ENCODE measurements at places on chromosomes 4 and X.

DNA sequence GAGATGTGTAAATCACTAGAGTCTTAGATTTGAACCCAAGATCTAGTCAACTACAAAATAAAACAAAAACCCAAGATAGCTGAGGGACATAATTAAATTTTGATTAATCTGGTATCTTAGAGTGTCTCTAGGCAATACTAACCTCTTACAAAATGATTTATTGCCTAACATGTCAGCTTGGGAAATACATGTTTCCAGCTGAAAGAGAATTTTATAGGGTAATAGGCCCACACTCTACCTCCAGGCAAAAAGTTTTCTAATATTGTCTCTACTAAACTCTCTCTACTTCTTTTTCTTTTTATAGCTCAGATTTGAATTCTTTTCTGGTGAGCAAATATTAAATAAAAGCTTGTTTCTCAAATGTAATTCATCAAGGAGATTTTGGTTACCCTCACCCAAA is 263.2 kb downstream of the IL15 start:
- DNase-seq: no peak

DNA sequence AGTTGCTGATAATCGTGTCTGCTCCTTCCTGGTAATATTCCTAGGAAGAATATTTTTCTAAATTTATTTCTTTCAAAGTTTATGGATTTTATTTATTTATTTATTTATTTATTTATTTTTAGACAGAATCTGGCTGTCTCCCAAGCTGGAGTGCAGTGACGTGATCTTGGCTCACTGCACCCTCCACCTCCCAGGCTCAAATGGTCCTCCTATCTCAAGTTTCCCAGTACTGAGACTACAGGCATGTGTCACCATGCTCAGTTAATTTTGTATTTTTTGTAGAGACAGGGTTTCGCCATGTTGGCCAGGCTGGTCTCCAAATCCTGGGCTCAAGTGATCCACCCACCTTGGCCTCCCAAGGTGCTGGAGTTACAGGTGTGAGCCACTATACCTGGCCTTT is 48.9 kb downstream of the PDLIM5 start:
- DNase-seq: no peak

DNA sequence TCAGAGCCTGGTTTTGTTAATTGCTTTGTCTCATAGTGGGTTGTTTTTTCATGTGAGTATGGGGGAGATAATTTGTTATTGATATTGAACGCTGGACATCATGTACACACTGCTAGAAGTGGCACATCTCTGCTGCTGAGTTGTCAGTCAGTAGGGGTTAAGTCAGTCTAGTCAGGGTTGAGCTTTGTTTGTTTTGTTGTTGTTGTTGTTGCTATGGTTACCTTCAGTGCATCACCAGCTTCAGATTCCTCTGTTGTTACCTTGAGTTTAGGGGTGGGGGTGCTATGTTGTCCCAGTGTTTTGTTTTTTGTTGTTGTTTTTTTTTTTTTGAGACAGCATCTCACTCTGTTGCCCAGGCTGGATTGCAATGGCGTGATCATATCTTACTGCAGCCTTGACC is 9.9 kb downstream of the YIPF6 start:
- no peak for DNase-seq

GRCh38 chr4:7159923-7160322 is 32.4 kb upstream of the SORCS2 start:
- no peak for DNase-seq

DNA sequence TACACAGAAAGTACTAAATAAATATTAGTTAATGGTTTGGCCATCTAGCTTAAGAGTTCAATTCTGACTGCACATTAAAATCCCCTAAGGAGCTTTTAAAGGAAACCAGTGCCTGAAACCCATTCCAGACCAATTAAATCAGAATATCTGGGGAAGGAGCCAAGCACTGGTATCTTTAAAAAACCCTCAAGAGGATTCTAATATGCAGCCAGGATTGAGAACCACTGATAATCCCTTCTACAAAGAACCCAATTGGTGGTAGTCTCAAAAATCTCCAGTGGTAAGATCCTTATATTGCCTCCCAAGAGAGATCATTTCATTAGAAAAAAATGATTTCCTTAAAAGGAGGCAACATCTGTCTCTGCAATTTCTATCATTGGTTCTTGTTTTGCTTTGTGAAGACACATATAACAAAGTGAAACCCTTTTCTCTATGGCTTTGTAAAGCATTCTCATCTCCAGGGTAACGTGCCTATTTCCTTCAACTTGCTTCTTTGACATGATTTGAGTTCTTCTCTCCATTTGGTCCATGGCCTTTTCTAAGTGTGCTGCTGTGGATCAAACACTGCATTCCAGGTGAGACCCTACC is 3.5 kb downstream of the GPR34 start:
- peak; percentile 60 for DNase-seq

DNA sequence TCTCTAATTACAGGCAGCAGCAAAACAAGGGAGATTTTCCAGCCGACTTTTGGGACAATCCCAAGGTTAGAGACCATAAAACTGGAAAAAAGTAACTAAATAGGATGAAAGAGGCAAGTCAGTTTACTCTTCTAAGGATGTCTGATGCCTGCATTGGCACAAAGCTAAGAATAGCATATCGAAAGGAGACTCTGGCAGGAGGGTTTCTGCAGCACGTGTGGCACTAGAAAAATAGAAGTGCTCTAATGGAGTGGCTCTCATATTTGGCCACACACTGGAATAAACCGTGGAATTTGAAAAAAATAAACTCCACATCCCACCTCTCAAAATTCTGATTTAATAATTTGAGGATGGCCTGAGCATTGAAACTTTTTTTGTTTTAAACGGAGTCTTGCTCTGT is 77.2 kb upstream of the ARSJ start:
- no peak for DNase-seq

- DNase-seq: no peak
These were observed 22.4 kb downstream of the OTOP1 start for GRCh38 chr4:4204401-4204745.
